ENCODE measurements at places on chromosomes 5 and 9. TPM values are rescaled to one million over a fixed set of nuclear protein-coding genes. Genes with fewer than 3 reads are reported as not detected.

Gene ASPN
- total RNA-seq, result 6.4 TPM

- H3K27ac ChIP-seq, result no peak overlapping the region
- H3K36me3 ChIP-seq, result peaks cover 1% of the 10 kb centered on the region
- no peaks in the 10 kb centered on the region for H3K27me3 ChIP-seq
- DNase-seq, result no peak
- no peak overlapping the region for H3K4me3 ChIP-seq
- H3K4me1 ChIP-seq, result peaks cover 3% of the 10 kb centered on the region
Observed at GRCh38 chr5:127417528-127417927, 99.9 kb upstream of the PRRC1 start.

DNA sequence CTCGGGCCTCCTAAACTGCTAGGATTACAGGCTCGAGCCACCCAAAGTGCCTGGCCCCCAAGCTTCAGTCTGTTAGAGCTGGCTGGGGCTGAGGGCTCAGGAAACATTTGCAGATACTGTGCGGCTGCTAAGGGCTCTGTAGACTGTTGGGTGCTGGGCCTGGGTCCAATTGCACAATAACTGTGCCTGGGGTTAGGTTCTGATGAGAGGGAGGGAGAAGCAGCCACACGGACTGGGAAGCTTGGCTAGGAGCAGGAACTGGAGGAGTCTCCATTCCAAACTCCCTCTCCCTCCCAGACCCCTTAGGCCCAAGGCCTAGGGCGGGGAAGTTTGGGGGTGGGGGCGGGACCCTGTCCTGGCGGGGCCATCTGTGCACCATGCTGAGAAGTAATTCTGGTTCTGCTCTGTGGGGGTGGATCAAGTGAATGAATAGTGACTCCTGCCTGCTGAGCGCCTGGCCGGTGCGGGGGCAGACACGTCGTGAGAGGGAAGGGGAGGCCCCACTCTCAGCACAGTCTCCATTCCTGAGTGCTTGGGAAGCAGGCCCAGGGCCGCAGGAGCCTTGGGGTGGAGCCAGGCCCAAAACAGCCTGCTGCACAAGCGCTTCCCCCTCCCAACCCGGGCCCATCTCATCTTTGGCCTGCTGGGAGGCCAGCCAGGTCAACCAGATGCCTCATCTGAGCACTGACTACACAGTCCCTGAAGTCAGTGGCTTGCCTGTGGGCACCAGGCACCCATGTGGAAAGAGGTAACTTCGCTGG, 1.5 kb downstream of the ASS1 start:
- DNase-seq, result no peak
- H3K27ac ChIP-seq, result peak overlapping the region; percentile 94
- peaks cover 56% of the 10 kb centered on the region for H3K4me1 ChIP-seq
- no peaks in the 10 kb centered on the region for H3K27me3 ChIP-seq

DNA sequence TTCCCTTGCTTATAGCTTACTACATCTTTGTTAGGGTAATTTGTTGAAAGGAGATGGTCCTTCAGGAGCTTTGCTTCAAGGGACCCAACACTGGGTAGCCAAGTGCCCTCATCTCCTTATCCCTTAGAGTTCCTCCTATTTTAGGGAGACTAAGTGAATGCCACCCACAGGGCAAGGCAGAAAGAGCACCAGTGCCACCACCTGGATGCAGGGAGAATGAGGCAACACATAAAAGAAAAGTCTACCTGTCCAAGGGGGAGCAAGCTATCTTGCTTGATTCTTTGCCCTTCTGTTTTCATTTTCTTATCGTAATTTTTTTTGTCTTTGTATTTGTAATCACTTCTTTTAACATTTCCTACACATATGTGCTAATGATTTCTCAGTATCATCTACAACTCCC, 205.5 kb downstream of the NPR3 start:
- no peaks in the 10 kb centered on the region for H3K27me3 ChIP-seq
- H3K4me1 ChIP-seq, result no peaks in the 10 kb centered on the region
- no peak overlapping the region for H3K4me3 ChIP-seq
- H3K27ac ChIP-seq, result no peak overlapping the region
- DNase-seq, result no peak

DNA sequence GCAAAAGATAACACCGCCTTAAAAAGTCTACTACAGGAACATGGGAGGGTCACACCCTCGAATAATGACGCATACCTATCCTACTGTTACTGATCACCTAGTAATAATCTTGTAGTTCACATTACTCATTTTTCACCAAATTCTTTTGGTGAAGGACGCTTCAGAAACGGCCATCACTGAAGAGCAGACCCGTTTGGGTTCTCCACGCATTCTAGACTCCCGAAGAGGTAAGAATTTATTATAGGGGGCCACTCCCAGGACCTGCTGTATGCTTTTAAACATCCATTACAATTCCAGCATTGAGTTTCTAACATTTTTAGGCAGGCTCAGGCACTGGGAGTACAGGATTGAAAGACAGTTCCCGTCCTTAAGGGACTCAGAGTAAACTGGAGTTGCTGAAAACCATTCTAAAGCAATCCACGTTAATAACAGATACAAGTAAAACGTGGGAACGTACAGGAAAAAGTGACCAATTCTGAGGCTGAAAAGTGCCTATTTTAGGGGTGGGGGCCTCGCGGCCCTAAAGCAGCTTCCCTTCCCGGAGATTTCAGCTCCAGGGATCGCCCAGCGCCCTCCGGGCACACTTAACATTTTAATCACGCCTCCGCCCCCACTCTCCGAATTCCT, at the start of gene FER:
Gene FER (plus strand): TSS at position 124 of the 627 bp plus-strand sequence. CDS start 50,286 bp downstream, outside the sequence.
- H3K27me3 ChIP-seq, result no peaks in the 10 kb centered on the region
- peak within 1 kb of the TSS; percentile 90 for H3K27ac ChIP-seq
- no peak for DNase-seq
- H3K4me3 ChIP-seq, result peak within 1 kb of the TSS; percentile 89

GRCh38 chr5:39423331-39423751, 1.4 kb downstream of the DAB2 start:
- H3K36me3 ChIP-seq, result no peaks in the 10 kb centered on the region
- no peak overlapping the region for H3K4me3 ChIP-seq
- peak overlapping the region; percentile 68 for H3K27ac ChIP-seq
- H3K27me3 ChIP-seq, result no peaks in the 10 kb centered on the region

GRCh38 chr5:1538276-1538675, 14.5 kb upstream of the LPCAT1 start:
- H3K36me3 ChIP-seq, result no peaks in the 10 kb centered on the region
- H3K4me3 ChIP-seq, result no peak overlapping the region
- peak; percentile 24 for DNase-seq
- no peaks in the 10 kb centered on the region for H3K4me1 ChIP-seq

GRCh38 chr9:113574441-113575262, 111.1 kb downstream of the RGS3 start:
- H3K27ac ChIP-seq, result no peak overlapping the region
- H3K36me3 ChIP-seq, result no peaks in the 10 kb centered on the region
- DNase-seq, result no peak
- no peak overlapping the region for H3K4me3 ChIP-seq

DNA sequence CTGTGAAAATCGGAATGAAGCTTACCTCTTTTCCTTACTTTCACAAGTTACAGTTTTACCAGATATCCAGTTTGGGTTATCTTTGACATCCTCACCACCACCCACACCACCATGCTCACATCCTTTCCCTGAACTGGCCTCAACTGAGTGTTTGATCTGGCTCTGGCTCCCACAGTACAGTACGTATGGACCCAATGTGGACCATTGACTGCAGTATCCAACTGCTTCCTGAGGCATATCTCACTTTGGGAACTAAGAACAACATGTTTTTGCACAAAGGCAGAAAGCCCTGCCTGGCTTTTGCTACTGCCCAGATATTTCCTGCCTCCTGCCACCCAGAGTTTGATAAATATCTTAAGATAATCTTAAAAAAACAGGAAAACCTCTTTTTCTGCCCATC, 1232.0 kb upstream of the CDH18 start:
- no peak overlapping the region for H3K4me3 ChIP-seq
- no peaks in the 10 kb centered on the region for H3K4me1 ChIP-seq
- H3K36me3 ChIP-seq, result no peaks in the 10 kb centered on the region
- no peak for DNase-seq
- no peaks in the 10 kb centered on the region for H3K27me3 ChIP-seq
- H3K27ac ChIP-seq, result no peak overlapping the region

DNA sequence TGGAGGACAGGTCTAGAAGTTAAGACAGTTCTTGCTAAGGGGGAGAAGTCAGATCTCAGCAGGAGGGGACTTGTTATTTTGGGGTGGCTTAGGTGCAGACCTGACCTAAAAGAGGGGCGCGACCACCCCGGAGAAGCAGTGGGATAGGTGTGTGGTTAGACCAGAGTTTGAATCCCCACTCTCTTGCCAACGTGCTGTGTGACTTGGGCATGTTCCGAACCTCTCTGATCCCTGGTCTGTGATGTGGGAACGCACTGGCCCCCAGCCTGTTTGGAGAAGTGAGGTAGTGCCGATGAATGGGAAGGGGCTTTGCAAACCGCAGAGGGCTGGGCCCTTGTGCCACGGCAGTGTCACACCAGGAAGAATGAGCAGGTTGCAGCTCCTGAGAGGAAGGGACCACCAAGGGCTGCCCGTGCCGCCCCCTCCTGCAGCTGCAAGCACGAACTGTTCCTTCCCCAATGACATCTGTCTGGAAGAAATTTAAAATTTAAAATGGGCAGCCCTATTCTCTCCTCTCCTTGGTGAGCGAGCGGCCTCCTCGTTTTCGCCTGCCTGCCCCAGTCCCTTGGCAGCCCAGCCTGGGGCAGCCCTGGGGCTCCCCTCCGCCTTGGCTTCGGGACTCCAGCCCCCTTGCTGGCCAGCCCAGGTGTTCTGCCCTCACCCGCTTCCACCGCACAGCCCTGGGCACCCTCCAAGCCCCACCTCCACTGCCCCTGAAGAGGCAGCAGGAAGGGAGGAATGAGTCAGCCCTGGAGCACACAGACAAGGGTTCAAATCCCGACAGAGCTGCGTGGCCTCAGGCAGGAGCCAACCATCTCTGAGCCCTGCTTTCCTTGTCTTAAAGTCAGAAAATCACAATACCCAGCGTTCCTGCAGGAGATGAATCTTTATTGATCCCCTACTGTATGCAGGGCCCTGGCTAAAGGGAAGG, 1.6 kb downstream of the FIBCD1 start:
- no peak overlapping the region for H3K4me3 ChIP-seq
- peaks cover 23% of the 10 kb centered on the region for H3K4me1 ChIP-seq
- H3K36me3 ChIP-seq, result no peaks in the 10 kb centered on the region
- DNase-seq, result no peak

GRCh38 chr9:135474915-135475314, 4.7 kb upstream of the PPP1R26 start:
- DNase-seq, result no peak
- no peaks in the 10 kb centered on the region for H3K36me3 ChIP-seq
- H3K4me3 ChIP-seq, result no peak overlapping the region
